Activated CD4-positive, alpha-beta memory T cell treated with anti-CD3 and anti-CD28 coated beads, Interleukin-2, amount 10 ng/mL, durations not matched to agents 7 days and 5 days (primary cell): ENCODE measurements at places on chromosomes 2 and 18. TPM values are rescaled to one million over a fixed set of nuclear protein-coding genes. Genes with fewer than 3 reads are reported as not detected.

The TXNDC2 gene
- not detected for total RNA-seq

The UGT1A1 gene
- total RNA-seq = not detected

The CDH20 gene
- not detected for total RNA-seq

The TCF7L1 gene
- total RNA-seq = 0.08 TPM

The GALNT14 gene
- total RNA-seq = not detected
